ENCODE measurements at places on chromosomes 3 and 15.

- DNase-seq, result peak; percentile 26
Measured at GRCh38 chr3:17070161-17070959, 185.6 kb downstream of the PLCL2 start.

- no peak for DNase-seq
Measured at GRCh38 chr3:53764026-53764775, 82.0 kb downstream of the CHDH start.

DNA sequence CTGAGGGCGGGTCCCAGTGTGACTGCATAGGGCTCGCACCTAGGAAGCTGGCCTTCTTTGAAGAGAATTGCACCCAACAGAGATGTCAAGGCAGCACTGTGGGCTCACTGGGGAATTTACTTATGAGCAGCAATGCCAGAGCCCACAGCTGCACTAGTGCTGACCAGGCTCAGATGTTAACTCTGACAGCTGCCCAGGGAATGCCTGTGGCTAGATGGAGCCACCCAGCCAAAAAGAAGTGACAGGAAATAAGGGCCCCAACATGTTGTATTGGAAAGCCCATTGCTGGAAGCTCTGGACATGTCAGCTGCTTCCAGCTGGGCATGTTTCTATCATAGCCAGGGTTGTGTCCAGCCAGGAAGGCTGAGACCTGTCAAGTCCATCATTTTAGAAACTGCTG lies 90.9 kb upstream of the ZNF280D start:
- no peak for DNase-seq

DNA sequence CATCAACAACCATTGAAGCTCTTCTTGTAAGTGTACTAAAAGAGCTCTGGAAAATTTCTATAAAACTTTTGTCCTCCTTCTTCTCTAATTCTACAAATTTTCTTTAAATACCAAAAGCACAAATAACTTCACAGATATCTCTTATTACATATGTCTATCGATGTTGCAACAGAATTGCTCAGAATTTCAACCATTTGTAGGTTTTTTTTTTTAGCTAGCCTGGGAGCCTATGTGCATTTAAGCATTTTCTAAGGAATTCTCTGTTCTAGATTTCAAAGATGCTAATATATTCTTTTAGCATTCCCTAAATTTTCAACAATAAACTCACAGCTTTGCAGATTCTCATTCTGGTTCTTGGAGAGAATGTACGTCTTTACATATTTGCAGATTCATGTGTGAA lies 774.3 kb upstream of the NR2F2 start:
- DNase-seq, result no peak

DNA sequence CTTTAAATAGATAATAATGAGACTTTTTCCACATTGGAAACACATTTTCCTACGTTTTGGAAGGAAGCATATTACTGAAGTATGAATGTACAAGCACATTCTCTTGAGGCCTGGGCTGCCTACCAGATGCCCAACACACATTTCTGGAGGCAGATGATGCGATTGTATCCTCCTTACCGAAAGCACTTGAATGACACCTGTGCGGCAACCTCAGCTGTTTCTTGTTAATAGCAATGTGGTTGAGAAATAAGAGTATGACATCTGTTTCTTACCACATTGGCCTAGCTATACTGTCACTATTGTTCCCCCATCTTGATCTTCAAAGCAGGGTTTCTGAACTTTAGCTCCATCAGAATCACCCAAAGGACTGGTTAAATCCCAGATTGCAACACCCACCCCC lies 84.8 kb downstream of the ARPP21 start:
- DNase-seq, result no peak

- no peak for DNase-seq
Measured at GRCh38 chr3:59658866-59659265, 609.0 kb upstream of the CFAP20DC start.

DNA sequence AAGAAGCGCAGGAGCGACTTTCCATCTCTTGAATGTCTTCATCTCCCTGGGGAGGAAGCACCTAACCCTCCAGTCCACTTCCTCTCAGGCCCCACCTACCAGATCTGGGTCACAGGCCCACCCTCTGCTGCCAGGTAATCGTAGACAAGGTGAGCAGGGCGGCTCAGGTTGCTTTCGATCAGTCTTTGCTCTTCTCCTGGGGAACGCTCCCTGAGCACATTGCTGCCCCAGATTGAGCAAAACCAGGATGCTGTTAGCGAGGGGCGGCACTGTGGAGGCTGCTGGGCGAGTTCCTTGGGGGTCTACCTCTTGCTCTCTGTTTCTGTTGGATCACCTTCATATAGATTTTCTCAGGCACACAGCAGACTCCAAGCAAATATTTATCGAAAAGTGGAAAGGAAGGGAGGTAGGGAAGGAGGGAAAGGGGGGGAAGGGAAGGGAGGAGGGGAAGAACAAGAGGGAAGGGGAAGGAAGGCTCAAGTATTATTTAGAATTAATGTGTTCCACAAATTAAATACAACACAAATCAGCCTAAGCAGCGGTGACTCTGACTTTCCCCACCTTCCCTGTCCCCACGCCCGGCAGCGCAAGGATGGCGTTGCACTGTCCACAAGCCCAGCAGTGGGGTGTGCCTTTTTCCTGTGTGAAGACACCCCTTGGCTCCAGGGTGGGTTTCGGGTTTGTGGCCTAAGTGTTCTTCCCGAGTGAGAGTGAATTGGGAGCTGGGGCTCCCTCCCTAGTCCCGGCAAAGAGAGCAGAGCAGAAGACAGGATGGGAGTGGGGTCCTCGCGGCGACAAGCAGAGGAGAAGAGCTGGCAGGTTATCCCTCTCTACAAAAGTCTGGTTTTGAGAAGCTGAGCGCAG lies 6.1 kb upstream of the PCSK6 start:
- DNase-seq, result no peak

DNA sequence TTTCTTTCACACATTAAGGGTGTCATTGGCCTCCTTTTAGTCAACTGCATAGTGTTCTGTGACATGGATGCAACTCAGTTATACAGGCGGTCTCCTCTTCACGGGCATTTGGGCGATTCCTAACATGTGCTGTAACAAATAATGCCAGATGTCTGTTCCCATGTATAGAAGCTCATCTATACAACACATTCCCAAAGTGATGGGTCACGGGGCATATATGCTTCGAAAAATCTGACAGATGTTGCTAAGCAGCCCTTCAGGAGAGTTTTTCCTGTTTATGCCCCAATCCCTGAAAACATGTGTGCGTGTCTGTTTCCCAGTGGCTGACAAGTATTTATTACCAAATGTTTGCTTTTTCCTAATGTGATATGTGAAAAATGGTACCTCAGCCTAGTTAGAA lies 25.8 kb downstream of the LRRK1 start:
- no peak for DNase-seq

GRCh38 chr3:125146626-125147490 lies 65.7 kb downstream of the SLC12A8 start:
- DNase-seq, result no peak
